ENCODE measurements at places on chromosomes 12 and 14. TPM values are rescaled to one million over a fixed set of nuclear protein-coding genes. Genes with fewer than 3 reads are reported as not detected.

The CDCA3 gene
- total RNA-seq, result not detected

The SLC39A2 gene
- total RNA-seq, result not detected

The CACNA2D4 gene
- total RNA-seq, result 8.4 TPM

GRCh38 chr14:98928418-98928817, 343.6 kb downstream of the BCL11B start:
- no peak for DNase-seq

DNA sequence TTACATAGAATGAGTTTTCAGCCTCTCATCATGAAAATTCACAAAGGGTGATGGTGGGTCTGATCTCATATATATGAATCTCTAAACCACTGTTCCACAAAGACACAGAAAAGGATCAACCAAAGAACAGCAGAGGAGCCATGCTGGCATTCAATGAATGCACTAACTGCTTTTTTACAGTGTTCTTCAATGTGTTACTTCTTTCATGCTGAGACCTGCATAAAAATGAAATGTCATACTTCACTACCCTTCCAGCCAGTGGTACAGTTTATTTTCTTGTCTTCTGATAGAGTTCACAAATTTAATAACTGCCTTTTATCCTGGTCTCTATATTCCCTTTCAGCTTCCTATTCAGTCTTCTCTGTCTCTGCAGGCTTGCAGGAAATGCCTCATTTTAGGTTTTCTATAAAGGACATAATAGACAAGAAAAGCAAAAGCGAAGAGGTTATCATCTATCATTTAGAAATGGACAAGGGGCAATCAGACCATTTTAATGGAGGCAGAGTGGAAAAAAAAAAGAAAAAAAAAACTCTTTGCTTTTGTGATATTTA, 836.7 kb upstream of the FOXG1 start:
- no peak for DNase-seq

DNA sequence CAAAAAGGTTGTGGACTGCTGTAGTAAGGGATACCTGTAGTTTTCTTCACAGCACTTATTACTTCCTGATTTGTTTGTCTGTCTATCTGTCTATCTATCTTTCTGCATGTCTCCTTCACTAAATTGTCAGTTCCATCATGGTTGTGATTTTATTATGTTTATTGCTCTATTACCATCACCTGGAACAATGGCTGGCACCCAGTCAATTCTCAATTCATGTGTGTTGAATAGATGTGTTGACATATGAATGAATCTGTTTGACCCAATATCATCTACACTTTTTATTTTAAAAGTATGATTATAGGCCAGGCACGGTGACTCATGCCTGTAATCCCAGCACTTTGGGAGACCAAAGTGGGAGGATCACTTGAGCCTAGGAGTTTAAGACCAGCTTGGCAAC, 224.4 kb downstream of the NUBPL start:
- no peak for DNase-seq

- no peak for DNase-seq
Observed at GRCh38 chr12:74193191-74193590, 344.4 kb upstream of the ATXN7L3B start.
